Stimulated activated CD4-positive, alpha-beta T cell treated with anti-CD3 and anti-CD28 coated beads, Interleukin-4, amount 100 ng/mL, for 4 hours (primary cell): ENCODE measurements at places on chromosomes 1 and 21.

- DNase-seq = no peak
These were observed 9.4 kb downstream of the LHX4 start for GRCh38 chr1:180239145-180240096.

DNA sequence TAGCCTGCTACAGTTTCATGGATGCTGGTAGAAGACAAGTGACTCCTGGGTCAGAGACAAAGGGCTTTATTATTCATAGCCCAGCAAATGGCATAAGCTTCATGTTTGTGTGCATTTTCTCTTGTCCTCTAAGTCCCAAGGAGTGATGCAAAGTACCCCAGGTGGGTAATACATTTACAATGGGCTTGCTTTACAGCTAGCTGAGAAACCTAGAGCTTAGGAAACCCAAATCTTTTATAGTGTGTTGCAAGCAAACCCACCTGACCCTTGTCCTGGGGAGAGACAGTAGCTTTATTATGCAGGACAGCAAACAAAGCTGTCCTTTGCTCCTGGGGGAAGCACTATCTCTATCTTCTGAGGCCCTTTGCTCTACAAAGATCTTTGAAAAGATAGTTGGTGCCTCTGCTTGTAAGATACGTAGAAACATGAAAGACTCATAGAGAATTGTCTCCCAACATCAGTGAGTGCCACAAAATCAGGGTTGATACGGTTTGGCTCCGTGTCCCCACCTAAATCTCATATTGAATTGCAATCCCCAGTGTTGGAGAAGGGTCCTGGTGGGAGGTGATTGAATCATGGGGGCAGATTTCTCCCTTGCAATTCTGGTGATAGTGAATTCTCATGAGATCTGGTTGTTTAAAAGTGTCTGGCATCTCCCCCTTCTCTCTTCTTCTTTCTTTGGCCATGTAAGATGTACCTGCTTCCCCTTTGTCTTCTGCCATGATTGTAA lies 315.8 kb upstream of the USP24 start:
- DNase-seq = no peak

DNA sequence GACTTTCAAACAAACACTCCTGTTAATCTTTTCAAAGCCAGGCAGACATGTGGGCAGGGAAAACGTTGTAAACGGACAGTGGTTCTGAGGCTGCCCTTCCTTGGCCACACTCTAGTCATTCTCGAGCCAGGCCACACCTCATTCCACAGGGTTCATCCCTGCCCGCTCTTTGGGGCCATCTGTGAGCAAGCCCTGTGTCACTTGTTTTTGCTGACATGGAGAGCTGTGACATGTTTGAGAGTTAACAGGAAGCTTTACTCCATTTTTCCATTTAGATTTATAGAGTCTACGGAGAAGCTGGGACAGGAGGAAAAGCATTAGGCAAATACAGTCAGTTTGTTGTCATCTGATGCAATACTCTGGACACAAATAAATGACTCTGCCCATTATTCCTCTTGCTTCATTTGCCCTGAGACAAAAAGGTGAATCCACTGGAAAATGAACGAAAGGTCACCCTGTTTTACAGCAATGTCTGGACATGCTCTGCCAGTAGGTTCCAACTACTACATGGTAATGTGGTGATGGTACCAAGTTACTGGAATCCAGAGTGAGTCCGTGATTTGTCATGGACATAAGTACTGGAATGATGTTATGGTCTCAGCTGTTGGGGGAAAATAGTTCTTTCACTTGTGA lies 126.9 kb downstream of the CLIC6 start:
- no peak for DNase-seq

DNA sequence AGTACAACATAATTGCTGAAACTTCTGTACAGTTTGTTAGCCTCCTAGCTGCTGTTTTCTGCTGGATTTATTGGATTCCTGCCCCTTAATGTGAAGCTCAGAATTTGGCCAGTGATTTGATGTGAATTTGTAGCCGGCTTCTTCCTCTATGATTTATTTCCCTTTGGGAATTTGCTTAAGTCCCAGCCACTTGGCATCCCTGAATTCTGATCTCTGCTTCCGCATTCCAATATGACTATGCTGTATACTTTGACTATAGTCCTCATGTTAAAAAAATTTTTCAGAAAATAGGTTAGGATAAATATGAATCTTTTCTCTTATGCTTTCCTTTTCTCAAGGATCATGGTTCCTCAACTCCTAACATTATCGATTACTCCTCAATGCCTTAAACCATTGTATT lies 12.4 kb upstream of the LRIF1 start:
- DNase-seq = no peak

DNA sequence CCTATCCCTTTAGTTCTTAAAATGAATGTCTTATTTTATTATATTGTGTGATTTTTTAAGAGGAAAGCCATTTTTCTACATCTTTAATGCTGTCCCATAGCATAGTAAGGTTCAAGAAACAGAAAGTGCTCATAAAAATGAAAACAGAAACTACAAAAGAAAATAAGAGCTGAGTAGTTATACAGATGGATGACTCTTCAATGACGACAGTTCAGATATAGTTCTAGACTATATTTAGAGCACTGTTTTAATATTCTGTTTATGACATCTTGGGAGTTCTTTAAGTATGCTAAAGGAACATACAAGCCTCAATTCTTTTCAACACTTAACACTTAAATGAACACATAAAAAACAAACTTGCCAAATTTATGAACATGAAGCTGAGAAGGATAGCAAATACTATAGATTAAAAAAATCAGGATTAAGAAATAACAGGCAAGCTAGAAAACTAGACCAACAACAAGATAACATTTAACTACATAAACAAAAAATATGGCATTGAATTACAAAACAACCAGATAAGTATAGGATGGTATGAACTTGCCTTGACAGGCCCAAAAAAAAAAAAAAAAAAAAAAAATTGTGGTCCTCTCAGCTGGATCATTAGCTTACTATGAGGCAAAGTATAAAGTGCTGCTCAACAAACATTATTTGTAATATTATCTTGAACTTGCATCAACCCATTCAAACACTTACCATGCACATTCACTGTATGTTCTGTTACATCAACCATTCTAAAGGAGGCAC lies 87.9 kb downstream of the ZZZ3 start:
- DNase-seq = no peak

DNA sequence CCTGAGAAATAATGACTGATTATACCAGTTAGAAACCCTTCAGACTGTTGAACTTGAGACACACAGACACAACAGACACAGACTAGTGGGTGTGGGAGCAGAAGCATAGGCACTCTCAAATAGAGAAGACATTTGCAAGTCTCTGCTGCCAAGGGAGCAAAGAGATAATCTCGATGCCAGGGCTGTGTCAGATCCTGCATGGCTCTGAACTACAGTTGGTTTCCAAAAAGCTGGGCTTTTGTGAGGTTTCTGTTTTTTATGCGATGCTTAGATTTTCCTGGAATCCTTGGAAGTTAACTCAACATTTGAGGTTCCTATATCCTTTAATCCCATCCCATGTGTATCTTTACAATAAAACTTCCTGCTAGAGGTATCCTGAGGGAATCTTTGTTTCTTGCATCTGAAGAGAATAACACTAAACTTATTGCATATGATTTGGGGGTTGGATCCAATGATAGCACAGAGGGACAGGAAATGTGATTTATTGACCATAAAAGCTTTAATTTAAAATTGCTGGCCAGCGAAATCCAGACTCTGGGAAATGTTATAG lies 236.4 kb downstream of the SPATA17 start:
- no peak for DNase-seq

DNA sequence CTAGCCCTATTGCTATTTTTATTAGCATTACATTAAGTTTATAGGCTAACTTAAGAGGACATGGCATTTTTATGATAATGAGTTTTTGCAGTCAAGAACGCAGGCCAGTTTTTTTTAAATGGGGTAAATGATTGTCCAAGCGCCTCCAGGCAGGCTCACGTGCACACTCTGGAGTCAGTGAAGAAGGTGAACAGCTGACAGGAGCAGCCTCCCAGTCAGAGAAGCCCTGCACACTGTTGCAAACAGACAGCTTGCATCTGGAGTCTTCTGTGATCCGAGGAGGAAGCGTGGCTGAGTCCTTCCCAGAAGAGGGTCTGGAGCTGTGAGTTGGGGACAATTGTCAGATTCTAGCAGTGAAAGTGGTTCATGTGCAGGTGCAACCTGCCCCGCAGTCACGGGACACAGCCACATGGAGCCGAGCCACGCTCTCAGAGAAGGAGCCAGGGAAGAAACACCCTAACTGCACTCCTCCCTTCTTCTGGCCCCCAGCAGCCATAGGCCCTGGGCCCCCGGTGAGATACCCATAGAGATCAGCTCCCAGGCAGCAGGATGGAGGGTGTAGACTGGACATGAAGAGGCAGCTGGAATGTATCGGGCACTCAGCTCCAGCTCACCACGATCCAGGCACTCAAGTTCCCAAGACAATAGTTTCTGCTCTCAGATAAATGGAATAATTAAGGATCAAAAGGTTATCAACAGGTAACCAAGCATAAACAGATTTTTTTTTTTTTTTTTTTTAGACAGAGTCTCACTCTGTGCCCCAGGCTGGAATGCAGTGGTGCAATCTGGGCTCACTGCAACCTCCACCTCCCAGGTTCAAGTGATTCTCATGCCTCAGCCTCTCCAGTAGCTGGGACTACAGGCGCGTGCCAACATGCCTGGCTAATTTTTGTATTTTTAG lies 26.4 kb downstream of the CAPN2 start:
- no peak for DNase-seq

DNA sequence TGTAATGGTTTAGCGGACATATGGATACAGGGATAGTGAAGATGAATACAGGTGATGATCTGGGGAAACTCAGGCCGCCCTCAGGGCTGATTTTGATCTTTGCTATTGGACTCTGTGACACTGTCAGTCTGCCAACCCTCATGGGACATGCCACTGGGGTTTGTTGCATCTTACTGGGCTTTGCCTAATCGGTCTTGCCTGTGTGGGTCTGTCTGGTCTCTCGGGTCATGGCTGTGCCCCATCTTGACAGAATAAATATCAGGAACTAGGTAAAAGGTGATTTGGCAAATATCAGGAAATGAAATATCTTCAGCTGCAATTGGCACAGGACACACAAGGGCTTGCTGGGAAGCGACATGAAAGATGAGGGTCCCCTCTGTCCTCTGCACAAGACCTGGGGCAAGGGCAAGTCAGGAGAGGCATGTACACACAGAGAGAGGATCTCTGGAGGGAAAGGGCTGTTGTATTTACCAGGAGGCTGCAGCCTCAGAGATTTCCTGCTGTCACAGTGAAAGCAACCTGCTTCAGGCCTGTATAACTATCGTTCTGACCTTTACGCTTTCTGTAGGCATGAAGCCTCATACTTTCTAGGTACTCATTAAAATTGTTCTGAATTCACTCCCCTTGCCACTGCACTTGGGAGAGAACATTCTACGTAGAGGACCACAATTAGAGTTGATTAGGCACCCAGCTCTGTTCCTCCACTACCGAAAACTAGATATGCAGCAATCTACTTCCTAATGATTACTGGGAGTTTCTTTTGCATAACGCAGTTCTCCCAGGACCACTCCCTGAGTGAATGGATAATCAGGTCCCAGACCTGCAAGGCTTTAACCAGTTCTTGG lies 52.0 kb upstream of the GADD45A start:
- DNase-seq = no peak
